ENCODE measurements at places on chromosomes 13 and 19.
A peak's percentile ranks its signal among the peaks of the same experiment; 100 is the strongest.

GRCh38 chr13:20136781-20137703, 23.8 kb downstream of the GJA3 start:
- DNase-seq = peak; percentile 18

GRCh38 chr13:20397896-20398295, 127.8 kb downstream of the CRYL1 start:
- no peak for DNase-seq

- no peak for DNase-seq
Measured at GRCh38 chr13:39600766-39601165, 2.2 kb downstream of the LHFPL6 start.

GRCh38 chr19:38400361-38400760, 2.5 kb upstream of the FAM98C start:
- DNase-seq = peak; percentile 44

GRCh38 chr19:4206818-4207484, 22.4 kb upstream of the EBI3 start:
- peak; percentile 40 for DNase-seq

DNA sequence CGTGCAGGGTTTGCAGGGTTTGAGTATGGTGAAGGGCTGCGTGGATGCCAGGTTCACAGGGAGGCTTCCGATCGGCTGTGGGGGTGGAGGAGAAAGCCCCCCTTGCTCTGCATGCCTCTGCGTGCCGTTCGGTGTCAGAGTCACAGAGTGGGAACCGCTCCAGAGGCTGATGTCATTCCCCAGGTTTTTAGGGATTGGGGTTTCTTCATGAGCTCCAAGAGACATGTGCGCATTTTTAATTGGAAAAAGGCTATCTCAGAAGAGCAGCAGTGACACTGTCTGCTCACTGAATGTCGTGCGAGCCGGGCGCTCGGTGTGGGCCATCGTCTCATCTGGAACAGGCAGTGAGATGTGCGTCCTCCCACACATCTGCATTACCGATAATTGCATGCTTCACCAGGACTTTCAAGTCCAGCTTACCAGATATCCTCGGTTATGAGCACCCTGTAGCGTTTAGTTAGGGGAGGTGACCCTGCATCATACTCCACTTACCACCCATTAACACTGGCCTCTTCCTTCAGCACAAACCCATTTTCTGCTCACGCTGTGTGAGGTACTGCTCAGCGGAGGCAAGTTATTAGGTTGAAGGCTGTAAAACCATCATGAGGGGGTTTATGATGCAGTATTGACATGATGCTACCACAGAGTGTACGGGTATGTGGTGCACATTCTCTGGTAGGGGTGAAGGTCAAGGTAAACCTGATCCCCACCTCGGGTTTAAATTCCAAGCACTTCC, 1.7 kb downstream of the MCF2L start:
- DNase-seq = no peak

GRCh38 chr19:57241176-57241575, 744 bp downstream of the ZNF805 start:
- DNase-seq = peak; percentile 57

DNA sequence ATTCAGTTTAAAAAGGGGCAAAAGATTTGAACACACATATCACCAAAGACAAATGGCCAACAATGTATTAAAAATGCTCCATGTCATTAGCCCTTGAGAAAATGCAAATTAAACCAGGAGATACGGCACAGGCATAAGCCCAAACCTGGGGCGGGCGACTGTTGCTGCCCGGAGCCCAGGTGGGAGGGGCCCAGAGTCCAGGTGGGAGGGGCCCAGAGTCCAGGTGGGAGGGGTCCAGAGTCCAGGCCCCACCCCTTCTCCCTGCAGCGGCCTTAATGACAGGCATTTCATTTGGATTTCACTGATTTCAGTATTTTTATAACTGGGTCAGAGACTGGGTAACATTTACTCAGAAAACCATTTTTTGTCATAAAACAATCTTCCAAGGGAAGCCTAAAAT, 78.2 kb downstream of the RASA3 start:
- no peak for DNase-seq

GRCh38 chr19:3683405-3684053, 16.7 kb downstream of the PIP5K1C start:
- peak; percentile 88 for DNase-seq

DNA sequence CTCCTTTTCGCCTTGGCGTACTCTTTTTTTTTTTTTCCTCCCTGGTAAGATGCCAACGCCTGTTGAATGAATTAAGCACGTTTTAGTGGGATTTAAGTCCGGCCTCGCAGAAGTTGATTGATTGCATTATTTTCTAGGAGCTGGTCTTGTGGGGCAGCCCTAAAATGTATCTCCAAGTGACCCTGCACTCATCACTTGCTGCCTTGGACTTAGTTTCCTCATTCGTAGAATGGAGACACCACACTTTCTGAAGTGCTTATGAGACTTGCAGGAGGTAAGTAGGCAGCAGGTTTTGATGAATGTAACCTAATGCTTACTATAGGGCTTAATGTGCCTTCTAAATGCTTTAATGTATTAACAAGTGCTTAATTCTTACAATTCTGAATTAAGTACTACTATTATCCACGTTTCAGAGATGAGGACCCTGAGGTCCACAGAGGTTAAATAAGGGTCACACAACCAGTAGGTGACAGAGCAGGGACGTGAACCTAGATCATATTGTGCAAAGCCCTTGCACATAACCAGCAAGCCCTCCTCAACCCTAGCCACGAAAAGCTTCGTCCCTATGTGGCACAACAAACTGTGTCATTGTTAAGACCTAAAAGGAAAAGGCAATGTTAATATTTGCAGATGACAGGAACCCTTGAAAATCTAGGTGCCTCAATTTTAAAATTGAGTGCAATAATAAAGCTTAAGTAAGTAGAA, 514 bp upstream of the ARGLU1 start:
- DNase-seq = no peak

DNA sequence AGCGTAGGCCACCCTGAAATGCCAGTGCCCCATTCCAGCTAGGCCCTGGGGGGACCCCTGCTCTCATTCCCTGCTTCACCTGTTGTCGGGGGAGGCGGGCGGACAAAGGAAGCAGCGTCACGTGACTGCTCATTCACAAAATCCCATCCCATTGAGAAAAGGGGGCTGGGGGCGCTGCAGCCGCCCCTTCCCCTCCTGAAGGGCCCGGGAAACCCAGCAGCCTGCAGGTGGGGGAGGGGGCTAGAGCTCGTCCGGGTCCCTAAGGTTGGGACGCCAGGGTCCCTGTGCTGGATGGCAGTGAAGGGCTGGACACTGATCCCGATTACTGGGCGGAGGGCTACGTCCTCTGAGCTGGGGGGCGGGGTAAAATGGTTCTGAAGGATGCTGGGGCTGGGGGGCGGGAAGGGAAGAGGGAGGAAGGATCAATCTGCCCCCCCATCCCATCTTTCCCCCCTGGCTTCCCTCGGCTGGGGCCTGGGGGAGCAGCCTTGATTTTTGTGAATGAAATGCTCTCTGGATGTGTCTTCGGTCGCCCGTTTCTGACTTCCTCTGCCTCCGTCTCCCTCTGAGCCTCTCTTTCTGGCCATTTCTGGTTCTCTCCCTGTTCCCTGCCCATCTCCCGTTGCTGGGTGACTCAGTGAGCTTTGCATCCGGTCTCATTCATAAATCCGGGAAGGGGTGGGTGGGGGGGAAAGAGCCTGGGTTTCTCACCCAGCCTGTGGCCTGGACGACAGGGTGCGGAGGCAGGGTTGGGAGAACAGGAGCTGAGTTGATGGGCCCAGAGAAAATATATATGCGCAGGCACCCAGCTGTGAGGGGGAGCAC, 816 bp downstream of the SPRED3 start:
- DNase-seq = peak; percentile 82

DNA sequence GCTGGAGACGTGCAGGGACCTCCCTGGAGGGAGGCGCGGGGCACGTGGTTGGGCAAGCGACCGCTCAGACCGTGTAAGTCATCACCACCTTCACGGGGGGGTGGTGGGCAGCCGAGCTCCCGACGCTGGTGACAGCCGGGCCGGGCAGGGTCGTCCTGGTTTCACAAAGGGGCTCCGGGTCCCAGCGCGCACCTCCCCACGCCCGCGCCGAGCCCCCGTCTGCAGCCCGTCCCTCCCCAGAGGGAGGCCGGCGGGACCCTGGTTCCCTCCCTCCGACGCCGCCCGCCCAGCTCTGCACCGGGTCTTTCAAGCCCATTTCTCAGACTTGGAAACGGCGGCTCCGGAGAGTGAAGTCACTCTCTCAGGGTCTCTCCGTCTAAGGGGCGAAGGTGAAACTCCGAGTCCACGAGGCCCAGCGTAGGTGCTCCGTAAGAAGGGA, 729 bp upstream of the ARID3A start:
- peak; percentile 38 for DNase-seq

- DNase-seq = no peak
Measured at GRCh38 chr19:29501816-29502580, 23.8 kb upstream of the VSTM2B start.

DNA sequence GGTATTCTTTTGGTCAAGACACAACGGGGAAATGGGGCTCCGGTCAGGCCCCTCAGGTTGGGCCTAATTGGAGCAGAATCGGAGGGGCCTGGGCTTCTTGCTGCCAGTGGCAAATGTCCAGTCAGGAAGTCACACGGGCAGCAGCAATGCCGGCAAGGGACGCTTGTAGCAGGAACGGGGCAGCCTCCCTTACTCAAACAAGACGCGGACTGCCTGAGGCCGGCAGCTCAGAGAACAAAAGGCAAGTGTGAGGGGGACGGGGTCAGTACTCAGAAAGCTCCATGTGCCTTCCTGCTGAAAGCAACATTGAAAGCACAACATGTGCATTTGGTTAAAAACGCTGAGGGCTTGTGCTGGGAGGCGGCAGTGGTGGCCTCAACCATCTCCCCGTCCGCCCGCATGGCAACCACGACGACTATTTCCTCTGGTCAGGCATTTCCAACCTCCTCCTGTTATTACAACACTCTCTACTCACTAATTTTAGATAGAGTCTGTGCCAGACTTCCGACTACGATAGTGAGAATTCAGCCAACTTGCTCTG, 20.5 kb upstream of the RASA3 start:
- DNase-seq = no peak

DNA sequence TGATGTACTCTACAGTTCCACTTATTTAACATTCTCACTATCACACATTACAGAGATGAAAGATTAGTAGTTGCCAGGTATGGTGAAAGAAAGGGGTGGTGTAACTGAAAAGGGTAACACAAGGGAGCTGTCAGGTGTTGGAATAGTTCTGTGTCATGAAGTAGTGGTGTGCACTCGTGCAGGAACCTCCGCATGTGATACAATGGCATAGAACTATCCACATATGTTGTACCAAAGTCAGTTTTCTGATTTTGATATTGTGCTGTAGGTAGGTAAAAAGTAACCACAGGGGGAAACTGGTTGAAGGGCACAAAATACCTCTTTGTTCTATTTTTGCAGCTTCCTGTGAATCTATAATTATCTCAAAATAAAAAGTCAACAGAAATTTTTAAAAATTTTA, 24.4 kb upstream of the RPL21 start:
- no peak for DNase-seq

DNA sequence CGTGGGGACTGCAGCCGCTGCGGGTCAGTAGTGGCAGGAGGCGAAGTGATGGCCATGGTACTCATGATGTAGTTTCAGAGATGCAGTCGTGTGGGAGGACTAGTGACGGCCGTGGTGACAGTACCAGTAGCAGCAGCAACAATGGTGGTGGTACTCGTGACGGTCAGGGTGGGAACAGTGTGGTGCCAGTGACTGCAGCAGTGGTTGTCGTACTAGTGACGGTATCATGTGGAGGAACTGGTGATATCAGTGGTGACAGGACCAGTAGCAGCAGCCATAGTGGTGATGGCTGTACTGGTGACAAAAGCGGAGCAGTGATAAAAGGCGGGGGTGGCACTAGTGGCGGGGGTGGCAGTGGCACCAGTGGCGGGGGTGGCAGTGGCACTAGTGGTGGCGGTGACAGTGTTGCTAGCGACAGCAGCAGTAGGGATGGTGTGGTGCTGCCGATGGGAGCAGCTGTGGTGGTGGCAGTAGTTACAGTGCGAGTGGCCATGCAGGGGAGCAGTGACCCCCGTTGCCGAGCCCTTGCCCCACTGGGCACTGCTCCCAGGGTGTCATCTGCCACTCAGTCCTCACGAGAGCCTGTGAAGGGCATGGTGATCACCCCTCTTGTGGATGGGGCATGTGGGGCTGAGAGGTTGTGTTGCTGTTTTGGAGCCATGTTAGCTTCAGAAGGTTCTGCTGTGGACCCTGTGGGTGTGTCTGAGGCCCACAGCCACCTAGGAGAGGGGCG, 22.7 kb downstream of the ADPRHL1 start:
- DNase-seq = no peak

All from iris pigment epithelial cell (primary cell).